ENCODE measurements at places on chromosomes 11 and 22.

GRCh38 chr22:19811811-19812771 lies 42.6 kb downstream of the GNB1L start:
- DNase-seq = no peak

GRCh38 chr11:104332110-104332509 lies 168.2 kb upstream of the PDGFD start:
- no peak for DNase-seq

GRCh38 chr11:61603667-61604066 lies 22.8 kb upstream of the SYT7 start:
- DNase-seq = no peak

GRCh38 chr11:63663809-63664208 lies 7.4 kb downstream of the ATL3 start:
- no peak for DNase-seq

DNA sequence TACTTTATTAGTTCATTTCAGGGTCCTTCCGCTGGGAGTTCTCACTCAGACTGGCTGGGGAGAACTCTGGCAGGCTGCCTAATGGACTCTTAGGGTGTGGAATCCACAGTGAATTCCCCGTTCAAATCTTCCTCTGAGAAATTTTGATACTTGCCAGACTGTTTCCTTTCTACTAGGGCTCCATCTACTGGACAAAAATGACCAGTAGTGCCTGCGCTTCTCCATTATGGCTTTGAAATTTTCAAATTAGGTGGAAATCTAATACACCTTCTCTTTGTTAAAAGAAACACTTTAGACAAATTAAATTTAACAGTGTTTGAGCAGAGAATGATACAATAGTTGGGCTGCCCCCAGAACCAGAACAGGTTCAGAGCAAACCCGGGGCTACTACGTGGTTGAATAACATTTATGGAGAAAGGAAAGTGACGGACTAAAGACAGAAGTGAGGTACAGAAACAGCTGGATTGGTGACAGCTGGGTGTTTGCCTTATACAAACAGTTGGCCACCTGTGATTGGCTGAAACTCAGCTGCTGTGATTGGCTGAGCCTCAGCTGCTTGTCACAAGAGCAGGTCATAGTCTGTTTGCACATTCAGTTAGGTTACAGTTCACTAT lies 52.9 kb upstream of the FDX1 start:
- DNase-seq = peak; percentile 47

GRCh38 chr11:90766121-90766520 lies 543.3 kb upstream of the CHORDC1 start:
- no peak for DNase-seq

DNA sequence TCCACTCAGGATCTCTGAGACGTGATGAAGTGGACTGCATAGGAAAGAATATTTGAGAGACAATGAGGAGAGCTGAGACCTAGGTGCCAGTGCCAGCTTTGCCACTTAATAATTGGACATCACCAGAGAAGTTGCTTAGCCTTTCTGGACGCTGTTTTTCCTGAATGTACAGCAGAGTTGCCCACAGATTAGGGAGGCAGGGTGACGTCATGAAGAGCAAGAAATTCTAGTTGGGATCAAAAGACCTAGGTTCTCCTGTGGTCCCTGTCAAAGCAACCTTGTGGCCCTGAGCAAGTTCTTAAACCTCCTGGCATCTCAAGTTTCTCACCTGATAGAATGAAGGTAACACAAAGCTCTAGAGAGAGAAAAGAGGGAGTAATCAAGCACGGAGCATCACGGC lies 174.6 kb upstream of the TENM4 start:
- no peak for DNase-seq

GRCh38 chr11:120908461-120909181 lies 115.3 kb upstream of the TBCEL start:
- DNase-seq = no peak

GRCh38 chr11:70618431-70619101 lies 220.2 kb downstream of the CTTN start:
- no peak for DNase-seq

- DNase-seq = no peak
Measured at GRCh38 chr22:46295277-46295971, 1.2 kb upstream of the GTSE1 start.

DNA sequence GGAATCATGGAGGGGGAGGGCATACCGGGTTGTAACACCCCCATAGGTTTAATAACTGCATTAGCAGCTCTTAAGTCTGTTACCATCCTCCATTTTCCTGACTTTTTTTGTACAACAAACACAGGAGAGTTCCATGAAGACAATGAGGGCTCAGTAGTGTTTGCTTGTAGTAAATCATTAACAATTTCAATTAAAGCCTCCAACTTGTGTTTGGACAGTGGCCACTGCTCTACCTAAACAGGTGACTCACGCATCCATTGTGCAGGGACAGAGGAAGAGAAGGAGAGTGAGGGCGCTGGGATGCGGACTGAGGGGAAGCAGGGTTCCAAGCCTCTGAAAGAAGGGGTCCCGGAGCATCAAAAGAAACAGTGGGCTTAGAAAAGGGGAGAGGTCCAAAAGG lies 21.3 kb upstream of the MTNR1B start:
- DNase-seq = no peak
